HepG2 (cell line): ENCODE measurements at places on chromosomes 1 and 21. TPM values are rescaled to one million over a fixed set of nuclear protein-coding genes. Genes with fewer than 3 reads are reported as not detected.

The TRIM67 gene
- under 0.01 TPM in 1 of 2 replicates, not detected in the other for polyA plus RNA-seq

The LRP8 gene
- polyA plus RNA-seq, result 17.3 and 20.6 TPM in 2 replicates

The PGLYRP4 gene
- not detected in 2 replicates for polyA plus RNA-seq

The CD101 gene
- polyA plus RNA-seq, result 0.05 TPM in 1 of 2 replicates, not detected in the other

The LCE6A gene
- not detected in 2 replicates for polyA plus RNA-seq

The CD1E gene
- polyA plus RNA-seq, result not detected in 2 replicates

The HMCN1 gene
- 0.03 and 0.10 TPM in 2 replicates for polyA plus RNA-seq
